ENCODE measurements at places on chromosomes 12 and 14.

DNA sequence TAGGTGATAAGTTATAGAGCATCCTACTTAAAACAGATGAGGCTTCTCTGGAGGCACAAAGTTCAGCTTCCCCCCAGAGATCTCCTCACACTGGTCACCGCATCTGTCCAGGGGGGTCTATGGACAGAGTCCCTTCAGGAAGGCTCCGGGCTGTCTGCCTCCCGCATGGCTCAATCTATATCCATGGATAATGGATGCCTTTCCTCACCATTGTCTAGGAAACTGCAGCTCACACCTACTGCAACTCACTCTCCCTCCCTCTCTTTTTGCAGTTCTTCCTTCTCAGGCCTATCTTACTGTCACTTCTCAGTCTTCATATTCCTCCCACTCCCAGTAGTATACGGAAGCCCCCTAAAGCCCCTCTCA, 100.6 kb upstream of the BCL2L14 start:
- no peak for DNase-seq

DNA sequence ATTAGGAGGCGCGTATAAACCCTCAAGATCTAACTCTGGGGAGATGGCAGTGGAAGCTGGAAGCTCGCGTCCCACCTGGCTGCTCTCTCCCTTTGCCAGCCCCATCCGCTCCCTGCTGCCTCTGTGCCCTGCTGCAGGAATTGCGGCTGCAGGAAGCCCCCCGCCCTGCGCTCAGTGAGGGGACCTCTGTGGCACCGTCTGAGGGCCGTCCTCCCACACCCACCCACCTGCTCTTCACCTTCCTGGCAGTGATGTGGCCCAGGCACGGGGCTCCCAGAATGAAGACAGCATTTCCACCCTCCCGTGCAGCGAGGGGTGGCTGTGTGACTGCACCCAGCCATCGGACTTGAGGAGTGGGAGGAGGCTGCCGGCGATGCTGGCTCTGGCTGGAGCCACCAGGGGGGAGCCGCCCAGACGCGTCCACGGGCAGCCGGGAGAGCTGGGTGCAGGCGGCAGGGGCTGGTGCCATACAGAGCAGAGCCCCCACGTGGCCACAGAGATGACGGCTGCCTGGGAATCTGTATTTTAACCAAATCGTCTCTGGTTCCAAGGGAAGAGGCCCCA, 28.3 kb upstream of the GALNT9 start:
- no peak for DNase-seq

- DNase-seq = no peak
Observed at GRCh38 chr14:81172881-81173280, 47.9 kb downstream of the GTF2A1 start.

DNA sequence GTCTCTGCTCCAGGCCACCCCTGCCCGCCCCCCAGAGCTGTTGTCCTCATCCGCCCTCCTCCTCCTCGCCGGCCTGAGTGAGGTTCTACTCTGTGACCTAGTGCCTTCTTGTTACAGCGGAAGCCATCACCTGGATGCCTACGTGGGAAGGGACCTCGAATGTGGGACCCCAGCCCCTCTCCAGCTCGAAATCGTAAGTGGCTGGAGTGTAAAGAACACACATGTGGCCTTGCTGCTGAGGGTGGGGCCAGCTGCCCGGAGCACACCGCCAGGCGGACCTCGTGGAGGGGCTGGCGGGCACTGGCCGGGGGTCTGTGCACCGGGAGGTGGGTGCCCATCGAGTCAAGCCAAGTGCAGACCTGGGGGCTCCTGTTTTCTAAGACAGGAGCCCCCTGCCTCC, 19.4 kb downstream of the MEG3 start:
- DNase-seq = no peak

DNA sequence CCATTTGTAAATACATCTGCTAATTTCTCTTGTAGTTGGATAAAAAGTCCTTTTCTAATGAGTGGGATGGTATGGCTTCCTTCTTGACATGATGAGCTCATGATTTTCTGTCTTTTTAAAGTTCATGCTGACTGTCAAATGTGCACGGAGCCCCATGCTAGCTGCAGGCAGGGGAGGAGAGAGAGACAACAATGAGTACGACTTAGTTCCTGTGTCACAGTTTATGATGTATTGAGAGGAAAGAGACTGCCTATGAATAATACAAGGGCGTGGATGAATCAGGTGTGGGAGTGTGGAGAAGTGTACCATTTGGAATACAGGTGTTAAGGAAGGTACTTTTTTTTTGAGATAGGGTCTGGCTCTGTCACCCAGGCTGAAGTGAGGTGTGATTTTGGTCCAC, 10.7 kb upstream of the TBC1D30 start:
- DNase-seq = no peak

DNA sequence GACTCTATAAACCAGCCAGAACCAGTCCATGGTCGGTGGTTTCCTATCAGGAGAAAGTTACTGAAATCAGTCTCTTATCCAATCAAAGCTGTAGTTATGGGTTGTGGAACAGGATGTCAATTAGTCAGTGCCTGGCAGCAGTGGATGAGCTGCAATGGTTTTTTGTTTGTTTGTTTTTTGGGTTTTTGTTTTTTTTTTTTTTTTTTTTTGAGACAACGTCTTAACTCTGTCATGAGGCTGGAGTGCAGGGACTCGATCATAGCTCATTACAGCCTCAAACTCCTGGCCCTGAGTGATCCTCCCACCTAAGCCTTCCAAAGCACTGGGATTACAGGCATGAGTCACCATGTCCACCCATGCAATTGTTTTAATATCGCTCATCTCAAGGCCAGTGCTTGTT, 113.3 kb upstream of the CAND1 start:
- DNase-seq = no peak

- no peak for DNase-seq
Observed at GRCh38 chr14:69658664-69659261, 47.4 kb downstream of the SUSD6 start.

- no peak for DNase-seq
Observed at GRCh38 chr12:46456356-46457334, 84.1 kb upstream of the SLC38A2 start.

- DNase-seq = no peak
Observed at GRCh38 chr14:84112589-84112988, 1417.4 kb upstream of the FLRT2 start.

GRCh38 chr12:6688543-6688998, 604 bp downstream of the ZNF384 start:
- DNase-seq = peak; percentile 43

DNA sequence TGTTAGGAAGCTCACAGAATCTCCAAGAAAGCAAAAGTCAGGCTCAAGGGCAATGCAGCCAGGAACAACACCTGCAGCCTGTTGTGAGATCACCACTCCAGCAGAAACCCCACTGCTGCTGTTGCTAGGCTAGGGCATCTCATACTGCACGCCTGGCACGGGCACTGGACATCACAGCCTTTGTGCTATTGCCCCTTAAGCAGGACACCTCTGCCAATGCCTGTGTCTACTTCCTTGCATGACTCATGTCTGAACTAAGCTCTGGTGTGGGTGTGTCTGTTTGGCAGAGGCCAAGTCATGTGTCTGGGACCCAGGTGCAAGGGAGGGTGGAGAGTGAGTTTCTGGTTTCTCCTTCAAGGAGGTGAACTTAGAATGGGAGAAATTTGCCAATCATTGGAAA, 10.0 kb upstream of the DDX47 start:
- peak; percentile 99 for DNase-seq

GRCh38 chr14:61225344-61225743, 55.8 kb downstream of the TMEM30B start:
- no peak for DNase-seq

DNA sequence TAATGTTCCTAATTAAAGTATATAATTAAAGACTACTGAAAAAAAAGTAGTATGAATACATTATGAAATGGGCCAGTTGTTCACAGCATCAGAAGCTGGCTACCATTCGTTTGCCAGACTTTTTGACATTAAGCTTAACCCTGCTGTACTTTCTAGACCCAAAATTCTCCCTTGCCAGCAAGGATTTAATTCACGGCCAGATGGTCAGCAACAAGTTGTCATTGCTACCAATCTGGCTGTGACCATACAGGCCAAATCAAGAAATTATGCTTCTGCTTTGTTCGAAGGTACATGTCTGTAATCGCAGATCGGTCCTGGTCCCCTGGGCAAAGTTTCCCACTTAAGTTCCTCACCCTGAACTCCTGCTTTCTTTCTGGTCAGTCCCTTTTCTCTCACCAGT, 217.7 kb upstream of the ATXN7L3B start:
- no peak for DNase-seq

DNA sequence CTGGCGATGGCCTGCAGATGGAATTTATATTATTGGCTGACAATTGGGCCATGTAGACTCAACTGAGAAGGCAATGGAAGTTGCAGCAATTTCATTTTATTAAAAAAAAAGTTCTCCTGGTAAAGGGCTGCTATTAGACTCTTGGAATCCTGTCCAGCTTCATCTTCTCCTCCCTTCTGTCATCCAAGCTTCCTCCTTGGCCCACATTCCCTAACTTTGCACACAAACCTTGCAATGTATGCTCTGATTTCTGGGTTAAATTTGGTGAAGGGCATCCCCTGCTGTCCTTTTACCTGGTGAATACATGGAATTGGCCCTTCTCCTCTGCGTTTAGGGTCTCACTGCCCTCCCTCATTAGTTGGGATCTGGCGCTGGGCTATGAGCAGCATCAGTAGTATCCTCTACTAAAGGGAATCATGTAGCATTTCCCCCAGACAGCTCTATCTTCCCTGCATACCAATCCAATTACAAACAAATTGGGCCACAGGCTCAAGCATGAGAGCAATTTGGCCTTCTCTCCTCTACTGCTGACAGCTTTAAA, 336.9 kb downstream of the BMP4 start:
- no peak for DNase-seq

- peak; percentile 37 for DNase-seq
Observed at GRCh38 chr14:61147831-61148549, 133.1 kb downstream of the TMEM30B start.

DNA sequence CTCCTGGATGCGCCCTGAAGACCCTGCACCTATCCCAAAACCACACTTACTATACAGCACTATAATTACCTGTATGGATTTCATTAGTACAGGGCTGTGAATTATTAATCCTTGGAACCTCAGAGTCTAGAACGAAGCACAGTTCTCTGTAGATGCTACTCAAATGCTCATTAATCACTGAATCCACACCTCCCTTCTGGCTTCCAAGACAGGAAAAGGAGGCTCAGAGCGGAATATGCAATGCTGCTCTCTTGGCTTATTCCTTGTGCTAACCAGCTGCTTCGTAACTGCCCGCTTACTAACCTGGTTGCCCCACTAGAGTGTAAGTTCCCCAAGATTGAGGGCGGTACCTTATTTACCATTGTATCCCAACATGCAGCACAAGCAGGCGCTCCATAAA, 39.1 kb upstream of the NUDT4 start:
- DNase-seq = no peak

GRCh38 chr12:113898466-113898865, 67.7 kb downstream of the RBM19 start:
- DNase-seq = no peak

DNA sequence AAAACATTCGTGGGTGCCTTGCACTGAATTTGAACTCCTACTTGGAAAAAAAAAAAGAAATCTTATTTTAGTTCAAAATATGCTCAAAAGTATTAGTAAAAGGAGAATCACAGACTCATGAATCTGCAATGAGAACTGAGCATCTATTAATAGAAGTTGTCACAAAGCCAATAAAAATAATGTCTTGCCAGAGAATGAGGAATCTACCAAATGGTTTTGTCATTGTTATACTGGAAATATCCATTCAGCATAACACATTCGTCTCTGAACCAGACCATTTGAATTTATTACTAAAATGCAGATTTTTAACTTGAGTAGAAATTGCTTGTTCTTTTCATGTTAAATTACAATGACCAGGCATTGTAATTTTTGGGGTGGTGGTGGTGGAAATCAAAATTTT, 11.6 kb upstream of the PTPRB start:
- no peak for DNase-seq

DNA sequence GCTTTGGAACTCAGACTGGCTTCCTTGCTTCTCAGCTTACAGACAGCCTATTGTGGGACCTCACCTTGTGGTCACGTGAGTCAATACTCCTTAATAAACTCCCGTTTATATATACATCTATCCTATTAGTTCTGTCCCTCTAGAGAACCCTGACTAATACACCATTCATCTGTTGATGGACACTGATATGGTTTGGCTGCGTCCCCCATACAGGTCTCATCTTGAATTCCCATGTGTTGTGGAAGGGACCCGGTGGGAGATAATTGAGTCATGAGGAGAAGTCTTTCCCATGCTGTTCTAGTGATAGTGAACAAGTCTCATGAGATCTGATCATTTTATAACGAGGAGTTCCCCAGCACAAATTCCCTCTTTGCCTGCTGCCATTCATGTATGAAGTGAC, 57.0 kb downstream of the OTOGL start:
- DNase-seq = no peak

- DNase-seq = no peak
Observed at GRCh38 chr14:91377700-91378652, 39.6 kb downstream of the CCDC88C start.

GRCh38 chr12:58291106-58291505, 349.7 kb downstream of the ATP23 start:
- DNase-seq = no peak

DNA sequence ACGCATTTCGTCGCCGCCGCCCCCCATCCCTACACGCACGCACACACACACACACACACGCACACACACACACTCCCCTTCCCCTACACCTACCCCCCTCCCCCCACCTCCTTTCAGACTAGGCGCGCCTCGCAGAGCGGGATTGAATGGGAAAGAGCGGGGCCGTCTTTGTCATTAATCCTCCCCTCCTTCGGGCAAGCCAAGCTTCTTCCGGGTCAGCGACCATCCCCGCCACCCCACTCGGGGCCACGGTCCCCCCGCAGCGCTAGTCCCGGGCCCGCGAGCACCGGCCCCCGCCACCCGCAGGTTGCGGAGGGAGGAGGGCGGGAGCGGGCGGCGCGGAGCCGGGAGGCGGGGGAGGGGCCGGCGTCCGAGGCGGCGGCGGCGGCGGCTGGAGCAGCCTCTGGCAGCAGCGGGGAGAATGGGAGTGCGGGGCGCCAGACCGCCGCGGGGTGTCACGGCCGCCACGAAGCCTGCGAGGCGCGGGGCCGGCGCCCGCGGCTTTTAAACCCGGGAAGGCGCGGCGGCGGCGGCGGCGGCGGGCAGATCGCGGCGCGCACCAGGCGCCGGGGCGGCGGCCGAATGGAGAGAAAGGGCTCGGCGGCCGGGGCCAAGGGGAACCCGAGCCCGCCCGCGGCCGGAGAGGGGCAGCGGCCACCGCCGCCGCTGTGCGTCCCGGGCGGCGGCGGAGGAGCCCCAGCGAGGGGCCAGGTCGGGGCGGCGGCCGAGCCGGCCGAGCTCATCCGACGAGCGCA, at the start of gene TTC9:
Gene TTC9 (plus strand): TSS at position 369 of the 755 bp plus-strand sequence. CDS start 214 bp downstream, at position 583.
- DNase-seq = peak; percentile 35

- DNase-seq = no peak
Observed at GRCh38 chr14:57865403-57866198, at the start of gene SLC35F4. Gene SLC35F4, minus strand, starts transcription at chr14:57866092.

- no peak for DNase-seq
Observed at GRCh38 chr14:81222691-81223090, 1.9 kb upstream of the GTF2A1 start.
